ENCODE measurements at places on chromosomes 13 and 19.

DNA sequence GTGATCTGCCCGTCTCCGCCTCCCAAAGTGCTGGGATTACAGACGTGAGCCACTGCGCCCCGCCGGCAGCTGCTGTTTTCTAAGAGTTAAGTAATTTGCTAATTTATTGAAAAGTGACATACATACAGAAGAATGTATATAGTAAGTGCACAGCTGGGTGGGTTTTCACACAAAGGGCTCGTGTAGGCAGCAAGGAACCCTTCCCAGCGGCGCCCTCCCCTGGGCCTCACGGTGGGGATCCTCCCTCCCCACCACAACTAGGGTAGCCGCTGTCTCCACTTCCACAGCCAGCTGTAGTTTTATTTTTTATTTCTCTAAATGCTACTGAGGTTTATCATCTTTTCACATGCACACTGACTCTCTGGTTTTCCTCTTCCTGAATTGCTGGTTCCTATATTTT is 64.9 kb downstream of the CRYL1 start:
- no peak for DNase-seq

DNA sequence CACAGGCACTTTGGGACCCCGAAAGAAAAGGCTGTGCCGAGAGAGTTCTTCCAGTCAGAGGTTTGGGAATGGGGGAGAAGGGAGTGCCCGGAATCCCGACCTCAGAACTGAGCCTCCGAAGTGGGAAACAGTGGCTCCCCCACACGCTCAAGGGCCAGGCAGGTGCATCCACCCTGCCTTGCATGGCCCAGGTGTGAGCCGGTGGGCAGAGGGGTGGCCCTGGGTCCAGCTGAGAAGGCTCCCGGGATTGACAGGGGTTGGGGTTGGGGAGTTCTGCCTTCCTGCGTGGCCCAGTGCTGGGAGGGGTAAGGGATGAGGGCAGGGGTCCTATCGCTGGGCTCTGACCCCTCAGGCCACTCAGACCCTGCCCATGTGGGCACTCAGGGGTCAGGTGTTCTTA is 163.5 kb upstream of the TUBA3C start:
- DNase-seq, result no peak

GRCh38 chr19:30674656-30675055 is 302.5 kb downstream of the ZNF536 start:
- no peak for DNase-seq

DNA sequence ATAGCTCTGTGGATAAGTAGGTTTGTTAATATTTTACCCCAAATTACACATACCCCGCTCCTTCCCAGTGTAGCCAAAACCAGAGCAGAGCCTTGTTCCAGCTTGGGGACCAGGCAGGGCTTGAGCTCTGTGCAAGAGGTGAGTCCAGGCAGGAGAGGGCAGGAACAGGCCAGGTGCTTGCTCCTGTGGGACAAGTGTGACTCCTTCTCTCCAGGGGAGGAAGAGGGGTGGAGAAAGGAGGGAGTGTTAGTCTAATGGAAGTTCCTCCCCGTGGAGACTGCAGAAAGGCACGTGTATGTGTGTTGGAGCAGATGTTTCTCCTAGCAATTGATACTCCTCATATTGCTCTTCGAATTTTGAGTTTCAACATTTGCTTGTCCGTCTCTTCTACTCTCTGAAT is 201.0 kb downstream of the FGF9 start:
- no peak for DNase-seq

DNA sequence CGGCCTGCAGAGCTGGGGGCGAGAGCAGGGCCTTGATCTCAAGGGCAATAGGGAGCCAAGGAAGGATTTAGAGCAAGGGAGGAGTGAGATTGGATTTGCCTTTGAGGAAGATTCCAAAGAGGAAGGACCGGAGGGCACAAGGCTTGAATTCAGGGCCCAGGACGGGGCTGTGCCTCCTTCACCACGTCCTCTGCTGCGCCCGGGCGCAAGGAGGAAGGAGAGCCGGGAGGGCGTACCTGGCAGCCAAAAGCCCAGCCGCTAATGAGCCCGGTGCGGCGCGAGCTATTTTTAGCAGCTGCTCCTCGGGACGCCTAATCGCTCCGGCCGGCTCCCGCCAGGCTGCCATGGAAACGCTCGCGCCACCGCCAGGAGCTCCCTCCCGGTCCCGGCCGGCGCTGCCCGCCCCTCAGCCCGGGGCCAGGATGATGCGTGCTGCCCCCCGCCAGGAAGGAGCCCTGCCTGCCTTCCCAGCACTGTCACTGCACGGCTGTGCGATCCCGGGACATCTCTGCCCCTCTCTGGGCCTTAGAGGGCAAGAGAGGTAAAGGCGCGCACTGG is 31.3 kb downstream of the TINCR start:
- DNase-seq, result no peak

- DNase-seq, result no peak
Measured at GRCh38 chr19:1765904-1766799, 12.8 kb downstream of the ONECUT3 start.
